ENCODE measurements at places on chromosomes 1 and 21. TPM values are rescaled to one million over a fixed set of nuclear protein-coding genes. Genes with fewer than 3 reads are reported as not detected.

GRCh38 chr1:203025686-203026030 lies 633 bp upstream of the PPFIA4 start:
- DNase-seq, result no peak

GRCh38 chr1:224058303-224058702 lies 55.6 kb upstream of the FBXO28 start:
- no peak for DNase-seq

RGS16 gene
- 0.16 TPM for total RNA-seq

PDE9A gene
- 2.9 TPM for total RNA-seq

SH3BGR gene
- total RNA-seq, result 4.1 TPM

Measured in SK-MEL-5 (cell line).